ENCODE measurements at places on chromosomes 16 and 17. TPM values are rescaled to one million over a fixed set of nuclear protein-coding genes. Genes with fewer than 3 reads are reported as not detected.

AOC2 gene
- total RNA-seq = 1.1 TPM

XAF1 gene
- total RNA-seq = 0.72 TPM

TBX2 gene
- total RNA-seq = 13.1 TPM

PPP4C gene
- 172 TPM for total RNA-seq

GPRC5B gene
- 1.0 TPM for total RNA-seq

KDM6B gene
- 38.3 TPM for total RNA-seq

DLG4 gene
- 18.1 TPM for total RNA-seq

CNGB1 gene
- not detected for total RNA-seq

MILR1 gene
- total RNA-seq = 1.5 TPM

C16orf46 gene
- 0.96 TPM for total RNA-seq

RARA gene
- 32.1 TPM for total RNA-seq

CD19 gene
- not detected for total RNA-seq

OTOP3 gene
- not detected for total RNA-seq

POLG2 gene
- 19.8 TPM for total RNA-seq

CHST5 gene
- 0.16 TPM for total RNA-seq

BMERB1 gene
- total RNA-seq = 36.3 TPM

TIGD7 gene
- total RNA-seq = 6.7 TPM

VAT1L gene
- total RNA-seq = 2.3 TPM

CAPNS2 gene
- 2.7 TPM for total RNA-seq

SDK2 gene
- total RNA-seq = 0.03 TPM

ARL5C gene
- not detected for total RNA-seq

PDILT gene
- not detected for total RNA-seq

ICAM2 gene
- not detected for total RNA-seq

ZP2 gene
- total RNA-seq = not detected

CFAP119 gene
- 21.3 TPM for total RNA-seq

OR3A2 gene
- total RNA-seq = 1.8 TPM

TAC4 gene
- total RNA-seq = 1.2 TPM

ATP2A1 gene
- 1.2 TPM for total RNA-seq

ATAD5 gene
- 8.6 TPM for total RNA-seq

CA5A gene
- total RNA-seq = not detected

KRT12 gene
- 3.4 TPM for total RNA-seq

DBF4B gene
- 11.7 TPM for total RNA-seq

LUC7L gene
- 65.3 TPM for total RNA-seq

All from A375 (cell line).